Retina (tissue), 1 donor: ENCODE measurements at places on chromosomes 4 and X.
A peak's percentile ranks its signal among the peaks of the same experiment; 100 is the strongest.

- DNase-seq = no peak
Observed at GRCh38 chr4:54882616-54883015, 224.9 kb downstream of the KIT start.

- no peak for DNase-seq
Observed at GRCh38 chr4:88452912-88453311, 4.0 kb upstream of the HERC5 start.

GRCh38 chrX:105050921-105051320 is 169.6 kb downstream of the TEX13A start:
- DNase-seq = no peak

DNA sequence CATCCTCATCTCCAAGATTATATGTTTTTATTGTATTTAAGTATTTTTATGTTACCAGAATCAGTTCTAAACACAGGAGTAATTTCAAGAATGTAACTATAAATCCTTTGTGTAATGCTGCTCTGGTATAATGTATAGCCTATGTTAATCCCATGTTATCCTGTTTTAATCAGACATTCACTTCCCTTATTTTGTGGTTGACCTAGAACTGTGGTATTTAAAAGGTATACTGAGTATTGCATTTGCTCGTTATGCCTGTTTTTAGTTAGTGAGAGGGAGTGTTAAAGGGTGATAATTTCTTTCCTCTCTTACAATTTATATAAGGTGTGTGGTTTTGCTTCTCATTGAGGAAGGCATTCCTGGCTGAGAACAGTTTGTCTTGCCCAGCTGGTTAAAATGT is 26.2 kb downstream of the MTM1 start:
- DNase-seq = no peak

DNA sequence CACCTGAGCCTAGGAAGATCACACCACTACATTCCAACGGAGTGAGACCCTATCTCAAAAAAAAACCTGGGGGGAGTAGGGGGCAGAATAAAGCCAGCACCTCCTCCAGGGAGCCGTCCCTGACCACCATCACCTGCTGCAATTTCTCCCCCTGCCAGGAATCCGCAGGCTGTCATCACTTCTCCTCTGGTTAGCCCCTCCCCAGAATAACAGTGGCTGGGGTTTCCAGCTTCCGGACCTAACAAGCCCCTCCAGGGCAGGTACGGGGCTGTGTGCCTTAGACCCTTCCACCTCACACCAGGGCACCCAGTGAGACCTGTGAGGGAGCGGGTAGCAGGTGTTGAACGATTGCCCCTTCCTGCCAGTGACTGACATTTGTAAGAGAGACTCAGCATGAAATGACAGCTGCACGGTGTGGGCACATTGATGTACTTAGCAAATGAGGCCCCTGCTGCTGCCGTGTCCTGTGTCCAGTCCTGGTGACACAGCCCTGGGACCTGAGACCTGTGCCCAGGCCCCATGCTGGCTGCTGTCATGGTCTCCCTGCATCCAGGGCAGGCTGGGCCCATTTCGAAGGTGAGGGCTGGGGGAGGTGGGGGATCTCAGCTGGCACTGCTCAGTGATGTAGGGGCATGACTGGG is 6.7 kb upstream of the WFS1 start:
- no peak for DNase-seq

DNA sequence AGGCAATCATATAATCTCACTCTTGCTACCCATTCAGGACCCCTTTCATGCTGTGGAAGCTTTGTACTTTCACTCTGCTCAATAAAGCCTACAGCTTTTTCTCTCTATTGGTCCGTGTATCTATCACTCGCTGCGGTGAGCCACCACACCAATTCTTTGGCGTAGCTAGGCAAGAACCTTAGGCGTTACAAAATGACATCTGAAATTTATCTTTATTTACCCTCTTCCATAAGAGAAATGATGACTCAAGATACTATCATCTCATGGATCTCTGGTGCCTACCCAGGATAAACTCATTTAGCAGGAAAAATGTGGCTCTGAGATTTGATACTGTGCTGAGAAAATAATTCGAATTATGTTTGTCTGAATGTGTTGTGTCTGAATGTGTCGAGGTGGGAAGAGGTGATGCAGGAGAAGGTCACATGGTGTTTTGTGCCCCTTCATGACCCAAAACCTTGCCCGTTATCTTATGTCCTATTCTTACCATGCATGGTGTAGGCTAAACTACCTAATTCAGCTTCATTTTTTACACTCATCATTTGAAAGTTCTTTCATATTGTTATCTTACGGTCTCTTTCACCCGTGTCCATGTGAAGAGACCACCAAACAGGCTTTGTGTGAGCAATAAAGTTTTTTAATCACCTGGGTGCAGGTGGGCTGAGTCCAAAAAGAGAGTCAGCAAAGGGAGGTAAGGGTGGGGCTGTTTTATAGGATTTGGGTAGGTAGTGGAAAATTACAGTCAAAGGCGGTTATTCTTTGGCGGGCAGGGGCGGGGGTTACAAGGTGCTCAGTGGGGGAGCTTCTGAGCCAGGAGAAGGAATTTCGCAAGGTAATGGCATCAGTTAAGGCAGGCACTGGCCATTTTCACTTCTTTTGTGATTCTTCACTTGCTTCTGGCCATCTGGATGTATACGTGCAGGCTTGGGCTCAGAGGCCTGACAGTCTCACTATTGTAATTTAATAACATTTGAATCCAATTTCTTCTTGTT is 41.6 kb upstream of the GIMD1 start:
- DNase-seq = no peak

DNA sequence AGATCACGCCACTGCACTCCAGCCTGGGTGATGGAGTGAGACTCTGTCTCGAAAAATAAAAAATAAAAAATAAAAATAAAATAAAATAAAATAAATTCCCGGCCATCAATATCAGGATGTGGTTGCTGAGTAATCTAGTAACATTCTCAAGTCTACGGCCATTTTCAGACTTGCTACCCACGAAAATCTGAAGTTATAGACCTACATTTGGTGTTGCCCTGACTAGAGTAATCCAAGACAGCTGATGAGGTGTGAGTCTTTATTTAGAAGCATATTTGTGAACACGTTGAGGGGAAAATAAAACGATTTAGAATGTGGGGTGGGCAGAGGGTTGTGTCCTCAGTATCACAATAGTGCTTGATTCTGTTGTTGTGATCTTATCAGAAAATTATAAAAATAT is 130.2 kb upstream of the MID1 start:
- DNase-seq = no peak

DNA sequence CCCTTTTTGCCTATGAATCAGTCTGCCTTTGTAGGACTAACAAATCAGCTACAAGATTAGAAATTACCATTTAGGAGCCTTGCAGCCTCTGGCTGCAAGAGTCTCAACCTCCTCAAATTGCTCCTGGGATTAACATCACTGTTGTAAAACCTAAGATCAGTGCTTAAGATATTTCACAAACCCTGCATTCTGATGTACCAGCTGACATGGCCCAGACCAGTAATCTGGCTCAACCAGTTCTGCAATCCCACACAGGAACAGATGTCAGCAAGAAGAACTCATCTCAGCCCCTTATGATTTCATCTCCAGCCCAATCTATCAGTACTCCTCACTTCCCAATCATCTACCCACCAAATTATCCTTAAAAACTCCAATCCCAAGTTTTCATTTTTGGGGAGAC is 32.5 kb upstream of the AADAT start:
- no peak for DNase-seq

DNA sequence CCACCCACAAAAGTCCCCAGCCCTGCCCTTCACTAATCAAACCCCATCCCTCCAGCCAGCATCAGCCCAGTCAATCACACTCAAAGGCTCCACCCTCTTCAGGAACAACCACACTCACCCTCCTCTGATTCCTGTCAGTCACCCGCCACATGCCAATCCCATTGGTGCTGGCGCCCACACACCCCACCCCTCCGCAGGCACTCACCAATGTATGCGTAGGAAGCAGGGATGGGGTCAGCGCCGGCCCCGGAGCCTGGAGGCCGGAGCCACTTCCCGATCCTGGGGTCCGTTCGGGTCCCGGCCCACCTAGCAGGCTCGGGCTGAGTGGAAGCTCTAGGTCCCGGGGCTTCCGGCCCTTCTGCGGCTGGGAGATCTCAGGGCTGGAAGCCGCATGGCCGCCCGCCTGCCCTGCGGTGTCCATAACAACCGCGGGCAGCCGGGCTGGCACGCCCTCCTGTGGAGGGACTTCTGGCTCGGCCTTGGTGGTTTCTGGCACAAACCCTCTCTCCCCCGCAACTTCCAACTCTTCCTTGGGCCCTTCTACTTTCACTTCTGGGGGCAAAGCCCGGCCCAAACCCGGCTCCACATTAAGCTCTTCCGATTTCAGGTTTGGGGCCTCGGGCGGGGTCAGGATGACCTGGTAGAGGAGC is 7.9 kb upstream of the CFP start:
- DNase-seq = peak; percentile 71

- DNase-seq = no peak
Observed at GRCh38 chr4:183356931-183357675, 34.9 kb upstream of the CLDN24 start.

DNA sequence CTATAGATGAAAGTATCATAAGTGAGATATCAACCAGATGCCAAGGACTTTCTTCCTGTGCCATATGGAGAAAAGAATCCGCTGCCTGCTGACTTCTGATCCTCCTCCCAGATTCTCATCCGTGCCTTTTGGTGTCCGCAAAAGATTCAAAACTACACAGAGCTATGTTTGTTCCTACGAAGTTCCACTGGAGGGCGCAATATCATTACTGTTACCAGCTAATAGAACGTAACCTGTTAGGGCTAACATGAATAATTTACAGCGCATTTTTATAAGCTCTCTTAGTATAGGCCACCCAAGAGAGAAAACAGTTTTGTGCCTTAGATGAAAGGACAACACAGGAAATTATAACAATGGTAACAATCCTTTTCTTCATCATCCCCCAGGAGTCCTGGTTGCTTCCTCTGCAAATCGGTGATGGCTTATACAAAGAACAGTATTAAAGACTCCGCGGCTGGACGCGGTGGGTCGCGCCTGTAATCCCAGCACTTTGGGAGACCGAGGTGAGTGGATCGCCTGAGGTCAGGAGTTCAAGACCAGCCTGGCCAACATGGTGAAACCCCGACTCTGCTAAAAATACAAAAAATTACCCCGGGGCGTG is 22.8 kb upstream of the CENPVL3 start:
- DNase-seq = peak; percentile 52

GRCh38 chr4:155629183-155629825 is 37.3 kb upstream of the GUCY1A1 start:
- DNase-seq = no peak

DNA sequence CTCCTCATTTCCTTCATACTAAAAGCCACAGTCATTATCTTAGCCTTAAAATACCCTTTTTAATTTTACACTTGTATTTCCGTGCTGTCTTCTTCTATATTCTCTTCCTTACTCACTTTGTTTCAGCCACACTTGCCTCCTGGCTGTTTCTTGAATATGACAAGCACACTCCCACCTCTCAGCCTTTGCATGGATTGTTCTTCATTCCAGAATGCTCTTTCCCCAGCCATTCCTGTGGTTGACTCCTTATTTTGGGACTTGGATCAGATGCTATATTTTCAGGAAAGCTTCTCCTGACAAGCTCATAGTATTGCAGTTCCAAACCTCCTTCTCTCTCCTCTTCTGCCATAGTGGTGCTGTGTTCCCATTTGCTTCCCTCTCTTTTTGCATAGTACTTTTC is 291.3 kb downstream of the PDHA2 start:
- DNase-seq = no peak

- no peak for DNase-seq
Observed at GRCh38 chr4:176775338-176775737, 17.4 kb downstream of the VEGFC start.

GRCh38 chr4:158172261-158173258 is at the start of gene GASK1B:
Gene GASK1B, minus strand, starts transcription at chr4:158173025. Its CDS starts 1,650 bp downstream, at chr4:158171375.
- peak; percentile 61 for DNase-seq

GRCh38 chr4:19262467-19262866 is 989.2 kb upstream of the SLIT2 start:
- DNase-seq = no peak
